Stimulated activated CD8-positive, alpha-beta memory T cell treated with anti-CD3 and anti-CD28 coated beads, Interleukin-7, amount 100 ng/mL, for 48 hours (primary cell): ENCODE measurements at places on chromosomes 12 and 14.
A peak's percentile ranks its signal among the peaks of the same experiment; 100 is the strongest.

- no peak for DNase-seq
These were observed 183.0 kb downstream of the CALM1 start for GRCh38 chr14:90579816-90580215.

GRCh38 chr14:105938055-105938863 lies 411.9 kb downstream of the TMEM121 start:
- no peak for DNase-seq

- DNase-seq = no peak
These were observed 149.0 kb downstream of the NAV3 start for GRCh38 chr12:77979597-77980250.

DNA sequence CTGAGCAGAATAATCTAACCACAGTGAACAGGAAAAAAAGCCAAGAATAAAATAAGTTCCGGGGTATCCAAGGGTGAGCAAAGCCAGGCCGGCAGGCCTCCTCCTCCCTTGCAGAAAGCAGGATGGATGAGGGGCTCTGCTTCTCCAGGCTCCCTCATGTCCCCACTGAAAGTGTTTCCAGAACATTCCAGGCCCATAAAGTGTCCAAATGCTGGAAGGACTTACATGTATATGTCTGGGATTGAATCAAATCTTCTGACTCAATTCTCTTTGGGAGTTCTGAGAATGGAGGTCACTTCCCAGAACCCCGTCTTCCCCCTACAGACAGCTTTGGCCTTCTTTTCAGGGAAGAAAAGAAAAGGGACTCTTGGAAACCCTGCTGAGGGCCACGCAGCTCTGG lies 25.0 kb upstream of the BDKRB1 start:
- no peak for DNase-seq

GRCh38 chr14:100730581-100730980 lies 3.9 kb downstream of the DLK1 start:
- no peak for DNase-seq

DNA sequence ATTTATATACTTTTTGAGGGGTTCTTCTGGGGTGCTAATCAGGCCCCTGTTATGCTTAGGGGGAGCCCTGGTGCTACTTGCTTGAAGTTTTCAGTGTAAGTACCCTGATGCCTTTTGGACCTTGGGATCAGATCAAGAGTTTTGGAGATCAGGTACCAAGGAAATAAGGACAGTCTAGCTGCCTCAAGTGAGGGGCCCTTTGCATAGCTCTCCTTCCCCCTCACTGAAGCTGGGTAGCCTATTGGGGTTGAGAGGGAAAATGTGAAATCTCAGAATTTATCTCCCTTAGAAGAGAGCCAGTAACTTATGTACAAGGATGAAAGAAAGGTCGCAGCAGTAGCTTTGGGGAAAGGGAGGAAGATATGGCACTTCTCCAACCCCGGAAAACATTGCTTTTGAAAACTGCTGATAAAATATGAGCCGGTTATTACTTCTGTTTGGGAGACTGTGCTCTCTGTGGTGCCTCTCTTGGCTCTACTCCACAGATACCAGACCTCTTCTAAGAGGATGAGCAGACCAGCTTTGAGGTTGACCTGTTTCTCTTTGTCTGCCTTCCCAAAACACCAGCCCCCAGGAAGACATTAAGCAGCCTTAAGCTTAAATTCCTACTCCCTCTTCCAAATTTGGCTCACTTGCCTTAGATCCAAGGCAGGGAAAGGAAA lies 8.8 kb upstream of the AMHR2 start:
- DNase-seq = no peak

DNA sequence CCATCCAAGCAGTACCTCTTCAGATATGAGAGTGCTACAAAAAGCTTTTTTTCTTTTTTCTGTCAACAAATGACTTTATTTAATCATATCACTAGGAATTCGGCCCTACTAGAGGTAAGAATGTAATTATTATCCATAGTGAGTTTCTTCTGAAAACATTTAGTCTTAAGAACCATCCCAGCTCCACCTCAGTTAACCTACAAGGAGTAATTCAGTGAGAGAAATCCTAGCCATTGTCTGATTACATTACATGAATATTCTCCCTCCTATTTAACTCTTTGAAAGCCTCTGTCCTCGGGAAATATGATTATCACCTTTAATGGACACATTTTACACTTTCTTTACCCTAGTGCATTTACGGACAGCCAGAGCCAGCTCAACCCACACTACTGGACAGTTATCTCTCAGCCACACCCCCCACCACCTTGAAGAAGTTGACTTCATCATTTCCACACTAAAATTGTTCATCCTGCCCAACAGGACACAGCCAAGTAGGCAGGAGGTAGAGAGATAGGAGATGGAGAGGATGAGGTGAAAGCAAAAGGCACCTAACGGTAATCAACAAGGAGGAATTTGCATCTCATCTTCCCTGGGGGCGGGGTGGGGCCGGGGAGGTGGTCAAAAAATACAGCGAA lies 1.3 kb downstream of the PPFIA2 start:
- no peak for DNase-seq

- DNase-seq = no peak
These were observed 110.6 kb downstream of the BMP4 start for GRCh38 chr14:53845813-53846693.

GRCh38 chr12:73906757-73907156 lies 630.9 kb upstream of the ATXN7L3B start:
- no peak for DNase-seq

- DNase-seq = no peak
These were observed 595 bp upstream of the METAP2 start for GRCh38 chr12:95473231-95473883.

- DNase-seq = no peak
These were observed 12.4 kb upstream of the SIX1 start for GRCh38 chr14:60661721-60662120.

- DNase-seq = no peak
These were observed 125.6 kb downstream of the SLC25A21 start for GRCh38 chr14:37046815-37047214.

GRCh38 chr14:95098984-95099599 lies 58.2 kb downstream of the DICER1 start:
- no peak for DNase-seq

DNA sequence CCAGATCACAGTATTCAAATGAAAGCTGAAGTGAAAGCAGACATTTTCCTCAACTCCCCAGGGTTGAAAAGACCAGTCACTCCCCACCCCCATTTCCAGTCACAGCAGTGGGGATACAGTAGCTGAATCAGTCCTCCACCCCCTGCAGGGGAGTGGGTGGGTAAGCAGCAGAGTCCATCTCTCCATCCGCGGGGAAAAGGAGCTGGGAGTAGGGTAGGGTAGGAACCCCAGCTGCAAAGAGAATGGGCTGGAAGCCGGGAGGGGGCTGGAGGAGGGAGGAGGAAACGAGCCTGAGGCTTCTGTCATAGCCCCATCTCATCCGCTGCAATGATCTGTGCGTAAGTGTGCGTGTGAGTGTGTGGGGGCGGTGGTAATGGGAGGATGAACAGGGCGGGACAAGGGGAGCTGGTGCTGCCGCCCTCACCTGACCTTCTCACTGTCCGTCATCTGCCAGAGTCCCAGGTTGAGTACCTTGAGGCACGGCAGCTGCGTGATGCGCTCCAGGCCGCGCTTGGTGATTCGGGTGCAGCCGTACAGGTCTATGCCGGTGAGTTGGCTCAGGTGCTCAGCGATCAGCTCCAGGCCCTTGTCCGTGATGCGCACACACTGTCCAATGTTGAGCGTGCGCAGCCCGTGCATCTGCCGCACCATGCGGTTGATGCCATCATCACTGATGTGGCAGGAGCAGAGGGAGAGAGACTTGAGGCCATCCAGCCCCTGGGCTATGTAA lies 1.8 kb downstream of the FBXL14 start:
- peak; percentile 63 for DNase-seq

GRCh38 chr12:23098110-23098509 lies 473.1 kb downstream of the ETNK1 start:
- DNase-seq = no peak

DNA sequence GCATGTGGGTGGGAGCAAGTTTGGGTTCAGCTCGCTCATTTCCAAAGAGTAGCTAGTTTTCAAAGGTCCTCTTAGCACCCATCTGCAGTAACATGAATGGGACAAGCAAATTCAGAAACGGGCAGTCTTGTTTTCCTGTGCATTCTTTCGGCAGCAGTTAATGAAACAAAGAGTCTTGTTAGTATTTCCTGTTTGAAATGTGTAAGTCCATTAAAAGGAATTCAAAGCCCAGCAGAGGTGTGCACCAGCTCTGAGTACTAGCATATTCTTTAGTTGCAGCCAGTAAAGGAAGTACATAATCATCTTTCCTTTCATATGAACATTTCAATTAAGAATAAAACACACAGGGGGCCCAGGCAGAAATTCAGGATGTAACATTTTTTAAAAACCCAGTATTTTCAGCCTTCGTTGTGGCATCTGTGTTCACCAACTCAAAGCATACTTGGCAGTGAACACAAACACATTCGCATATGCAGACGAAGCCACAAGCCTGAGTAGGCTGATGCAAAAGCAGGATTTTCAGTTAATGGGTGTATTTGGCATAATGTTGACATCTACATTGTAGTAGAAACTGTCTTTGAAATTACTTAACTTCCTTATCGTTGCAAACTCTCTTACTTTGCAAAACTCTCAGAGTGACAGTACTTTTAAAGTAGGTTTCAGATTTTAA lies 570.0 kb upstream of the FLRT2 start:
- DNase-seq = no peak
